T-helper 1 cell (primary cell): ENCODE measurements at places on chromosomes 2 and 18.

- DNase-seq: no peak
These were observed 51.5 kb downstream of the DNAJC10 start for GRCh38 chr2:182767578-182767977.

DNA sequence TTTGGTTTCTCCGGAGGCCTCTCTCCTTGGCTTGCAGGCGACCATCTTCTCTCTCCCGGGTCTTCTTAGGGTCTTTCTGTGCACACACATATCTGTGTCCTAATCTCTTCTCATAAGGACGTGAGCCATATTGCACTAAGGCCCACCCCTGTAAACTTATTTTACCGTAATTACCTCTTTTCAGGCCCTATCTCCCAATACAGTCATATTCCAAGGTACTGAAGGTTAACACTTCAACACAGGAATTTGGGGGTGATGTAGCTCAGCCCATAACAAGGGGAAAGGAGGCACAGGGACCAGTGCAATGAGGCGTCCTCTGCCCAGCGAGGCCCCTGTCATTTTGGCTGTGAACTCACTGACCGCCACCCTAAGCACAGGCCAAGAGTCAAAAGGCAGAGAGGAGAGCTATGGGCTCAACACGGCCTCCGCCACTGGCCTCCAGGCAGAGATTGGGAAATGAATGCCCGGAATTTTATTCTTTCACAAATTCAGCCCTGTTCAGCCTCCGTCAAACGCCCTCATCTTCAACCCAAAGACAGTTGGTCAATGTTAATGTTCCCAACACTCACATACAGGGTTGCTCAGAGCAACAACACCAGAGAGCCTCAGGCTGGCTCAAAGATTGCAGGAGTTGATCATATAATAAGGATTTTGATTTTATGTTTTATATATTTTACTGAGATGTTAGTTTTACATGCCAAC, 15.9 kb upstream of the NMUR1 start:
- no peak for DNase-seq

- DNase-seq: no peak
These were observed 28.6 kb upstream of the CETN1 start for GRCh38 chr18:551404-552061.

DNA sequence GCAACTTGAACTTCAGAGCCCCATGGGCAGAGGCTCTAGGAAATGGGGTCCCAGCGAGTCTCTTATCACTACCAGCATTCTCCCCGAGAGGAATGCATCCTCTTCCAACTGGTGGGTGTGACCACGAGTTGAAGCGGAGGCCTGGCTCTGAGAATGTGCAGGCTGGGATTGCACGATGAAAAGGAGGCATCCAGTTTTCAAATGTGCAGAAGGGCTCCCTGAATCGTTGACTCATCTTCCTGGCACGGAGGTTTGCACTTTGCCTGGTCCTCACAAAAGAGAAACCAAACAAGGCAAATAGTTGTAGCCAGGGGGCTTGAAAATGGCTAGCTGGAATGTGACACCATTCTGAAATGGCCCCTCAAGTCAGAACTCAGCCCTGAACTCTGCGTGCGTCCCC, 216.7 kb downstream of the GLI2 start:
- DNase-seq: no peak

DNA sequence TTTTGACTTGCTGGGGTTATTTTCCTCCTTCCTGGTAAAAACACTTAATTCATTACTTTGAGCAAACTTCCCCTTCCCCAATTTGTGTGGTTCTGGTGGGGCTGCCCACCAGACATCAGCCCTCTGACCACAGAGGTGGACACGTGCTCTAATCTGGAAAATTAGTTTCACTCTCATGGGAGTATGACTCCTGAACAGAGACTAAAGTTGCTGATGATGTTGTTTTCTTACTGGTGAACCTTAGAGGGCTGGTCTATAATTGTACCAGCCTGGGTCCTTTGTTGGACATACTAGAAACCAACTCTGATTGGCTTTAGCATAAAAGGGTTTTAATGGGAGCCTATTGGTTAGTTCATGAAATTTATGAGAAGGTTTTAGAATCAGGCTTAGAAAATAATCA, 54.1 kb upstream of the ACYP2 start:
- DNase-seq: no peak

DNA sequence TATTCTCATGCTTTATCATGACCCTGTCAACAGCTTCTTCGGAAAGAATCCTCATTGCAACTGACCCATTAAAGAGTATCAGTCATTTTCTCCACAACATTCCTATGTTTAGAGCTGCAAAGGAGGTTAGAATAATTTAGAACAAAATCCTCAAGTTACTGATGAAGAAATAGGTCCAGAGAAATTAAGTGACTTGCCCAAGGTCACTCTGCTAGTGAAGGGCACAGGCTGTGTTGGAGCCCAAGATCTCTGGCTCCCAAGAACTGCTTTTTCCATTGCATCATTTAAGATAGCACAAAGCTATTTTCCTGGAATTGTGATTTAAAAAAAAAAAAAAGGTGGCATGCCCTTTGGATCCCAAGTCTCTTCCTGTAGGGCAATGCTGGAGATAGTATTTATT, 9.6 kb downstream of the IRS1 start:
- no peak for DNase-seq
